ENCODE measurements at places on chromosomes 3 and 15.

DNA sequence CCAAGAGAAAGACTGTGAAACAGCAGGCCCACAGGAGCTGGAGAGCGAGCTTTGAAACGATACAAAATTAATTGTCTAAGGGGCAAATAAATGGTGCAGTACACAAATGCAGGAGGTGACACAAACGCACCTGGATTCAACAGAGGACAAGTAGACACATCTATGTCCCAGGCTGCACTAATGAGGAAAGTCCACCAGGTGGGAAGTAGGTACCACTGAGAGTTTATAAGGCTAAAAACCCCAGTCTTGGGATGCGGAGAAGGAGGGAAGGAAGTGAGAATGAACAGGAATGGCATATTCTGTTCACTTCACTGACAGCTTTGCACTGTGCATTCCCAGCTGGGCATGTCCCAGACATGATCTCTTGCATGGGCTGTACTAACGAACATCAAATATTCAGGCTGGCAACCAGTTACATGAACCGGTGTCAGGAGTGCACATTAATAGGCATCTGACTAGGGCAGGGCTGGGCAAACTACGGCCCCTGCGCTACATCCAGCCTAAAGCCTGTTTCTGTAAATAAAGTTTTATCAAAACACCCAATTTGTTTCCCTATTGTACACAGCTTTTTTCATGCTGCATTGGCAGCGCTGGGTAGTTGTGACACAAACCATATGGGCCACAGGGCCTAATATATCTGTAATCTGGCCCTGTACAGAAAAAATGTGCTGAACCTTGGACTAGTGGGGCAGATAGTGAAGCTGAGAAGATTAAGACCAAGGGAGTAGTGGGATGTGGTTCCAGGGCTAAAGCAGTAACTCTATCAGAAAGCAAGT is 107.0 kb downstream of the IGF2BP2 start:
- no peak for DNase-seq

DNA sequence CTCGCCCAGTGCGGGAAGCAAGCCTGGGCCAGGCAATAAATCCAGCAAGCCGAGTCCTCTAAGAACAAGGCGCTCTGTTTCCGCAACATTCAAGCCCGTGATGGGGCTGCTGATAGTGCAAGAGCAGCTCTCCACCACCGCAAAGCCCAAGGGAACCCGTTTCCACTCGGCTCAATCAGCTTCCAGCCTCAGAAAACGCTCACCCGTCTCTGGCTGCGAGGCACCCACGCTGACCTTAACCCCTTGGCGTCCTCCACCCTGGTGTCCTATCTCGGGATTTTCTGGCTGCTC is 17.8 kb downstream of the SPATA12 start:
- peak; percentile 62 for DNase-seq

DNA sequence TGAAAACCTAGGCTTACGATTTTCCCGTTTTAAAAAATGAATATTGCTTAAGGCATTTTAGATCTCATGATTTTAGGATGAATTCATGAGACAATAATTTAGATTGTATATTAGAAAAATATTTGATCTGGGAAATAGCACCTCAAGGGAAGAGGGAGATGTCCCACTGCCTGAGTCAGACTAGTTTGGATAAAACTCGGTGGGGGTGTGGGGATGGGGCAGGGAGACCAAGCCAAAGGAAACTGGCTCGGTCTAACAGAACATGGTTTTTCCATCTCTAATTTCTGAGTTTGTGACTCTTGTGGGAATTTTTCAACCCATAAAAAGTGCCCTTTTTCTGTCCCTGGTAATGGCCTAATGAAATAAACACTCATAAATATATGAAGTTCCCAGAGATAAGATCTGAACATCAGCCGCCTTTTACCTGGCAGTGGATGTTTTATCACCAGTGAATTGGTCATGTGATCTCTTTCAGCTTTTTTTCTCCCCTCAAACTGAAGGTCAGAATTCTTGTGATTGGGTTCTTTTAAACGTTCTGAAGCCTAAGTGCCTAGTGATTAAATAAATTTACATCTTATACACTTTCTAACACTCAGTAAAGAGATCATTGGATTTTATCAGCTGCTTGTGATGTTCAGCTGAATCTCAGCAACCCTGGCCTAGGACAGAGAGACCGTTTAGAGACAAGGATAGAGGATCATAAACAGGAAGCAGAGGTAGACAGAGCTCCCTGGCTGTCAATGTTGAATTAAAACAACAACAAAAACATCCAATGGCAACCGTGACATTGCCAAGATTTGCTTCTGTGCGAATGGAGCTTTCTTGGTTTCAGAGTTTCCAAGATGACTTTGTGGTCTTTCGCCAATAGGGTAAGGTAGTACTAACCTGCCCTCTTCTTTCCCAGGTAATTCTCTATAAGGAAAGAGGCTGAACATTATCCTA is 1038.2 kb downstream of the MCTP2 start:
- DNase-seq: no peak

- no peak for DNase-seq
Observed at GRCh38 chr3:112500621-112501020, 1.3 kb upstream of the BTLA start.

DNA sequence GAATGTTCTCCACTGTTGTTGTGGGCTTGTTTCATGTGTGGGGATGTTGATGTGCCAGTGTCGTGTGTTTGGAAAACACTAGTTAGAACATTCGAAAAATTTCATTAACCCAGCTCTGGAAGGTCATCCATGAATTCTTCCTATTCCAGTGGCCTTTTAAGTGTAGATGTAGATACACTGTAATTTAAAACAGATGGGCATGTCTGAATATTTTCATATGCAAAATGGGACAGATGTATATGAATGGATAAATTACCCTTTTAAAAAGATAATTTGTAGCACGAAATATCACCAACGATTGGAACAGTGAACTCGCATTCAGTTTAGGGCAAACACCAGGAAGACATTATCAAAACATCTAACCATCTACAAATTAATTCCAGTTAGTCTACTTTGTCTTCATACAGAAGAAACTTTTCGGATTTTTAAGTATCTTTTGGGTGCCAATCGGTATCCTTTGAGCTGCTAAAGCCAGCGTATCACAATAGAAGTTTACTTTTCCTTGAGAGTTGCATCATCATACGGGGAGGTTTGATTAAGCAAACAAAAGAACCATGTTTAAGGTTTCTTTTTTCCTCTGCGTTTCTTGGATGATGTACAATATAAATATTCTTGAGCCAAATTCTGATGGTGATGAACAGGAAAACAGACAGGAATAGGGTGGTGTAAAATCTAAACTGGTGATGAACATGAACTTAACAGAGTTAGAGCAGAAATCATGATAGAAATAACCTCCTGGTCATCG is 528.1 kb downstream of the FOXP1 start:
- DNase-seq: no peak

- DNase-seq: no peak
Observed at GRCh38 chr3:187839422-187839821, 94.2 kb upstream of the BCL6 start.

- no peak for DNase-seq
Observed at GRCh38 chr3:124741027-124741426, 10.8 kb downstream of the UMPS start.

DNA sequence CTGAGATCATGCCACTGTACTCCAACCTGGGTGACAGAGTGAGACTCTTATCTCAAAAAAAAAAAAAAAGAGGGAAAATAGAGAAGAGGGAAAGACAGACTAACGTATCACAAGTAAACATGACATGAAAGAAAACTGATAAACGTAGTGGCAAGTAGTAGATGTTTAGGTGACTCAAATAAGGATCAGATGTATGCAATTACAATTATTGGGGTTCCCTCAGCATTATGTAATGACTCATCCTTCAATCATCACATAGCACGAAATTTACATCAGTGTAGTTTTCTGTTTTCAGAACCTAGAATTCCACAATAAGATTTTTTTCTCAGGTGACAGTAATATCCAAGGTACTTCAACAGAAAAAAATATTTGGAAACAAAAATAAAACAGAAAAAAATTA is 46.6 kb downstream of the DPP8 start:
- no peak for DNase-seq

DNA sequence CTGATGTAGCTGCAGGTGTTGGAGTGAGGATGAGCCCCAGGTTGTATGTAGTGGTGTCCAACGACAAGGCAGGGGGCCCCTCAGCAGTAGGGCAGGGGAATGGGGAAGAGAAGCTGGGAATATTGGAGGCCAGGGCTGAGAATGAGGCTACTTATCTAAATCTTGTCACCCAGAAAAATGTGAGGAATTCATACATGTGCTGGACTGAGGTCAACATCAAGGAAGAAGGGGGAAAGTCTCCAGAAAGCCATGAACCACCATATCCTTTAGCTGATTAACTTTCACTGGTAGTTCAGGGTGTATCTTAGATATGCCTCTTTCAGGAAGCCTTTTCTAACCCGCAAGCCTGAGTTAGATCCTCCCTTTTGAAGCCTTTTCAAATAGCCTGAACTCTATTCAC is 22.6 kb upstream of the FSTL1 start:
- no peak for DNase-seq

GRCh38 chr3:83926291-83926690 is 1032.5 kb upstream of the CADM2 start:
- no peak for DNase-seq

GRCh38 chr3:13111173-13111872 is 38.1 kb upstream of the IQSEC1 start:
- no peak for DNase-seq

DNA sequence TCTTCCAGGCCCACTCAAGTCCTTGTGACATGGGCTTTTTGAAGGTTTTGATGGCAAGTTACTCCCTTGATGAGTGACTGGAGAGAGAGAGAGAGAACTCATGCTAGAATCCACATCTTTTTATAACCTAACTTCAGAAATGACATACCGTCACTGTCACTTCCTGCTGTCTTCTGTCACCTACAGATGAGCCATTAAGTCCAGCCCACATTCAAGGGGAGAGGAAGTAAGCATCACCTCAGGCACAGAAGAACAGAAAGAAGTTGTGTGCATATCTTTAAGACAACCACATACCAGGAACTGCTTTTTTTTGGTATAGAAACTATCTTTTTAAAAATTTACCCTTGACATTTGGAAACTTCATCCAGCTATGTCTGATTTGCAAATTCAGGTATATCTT is 16.6 kb upstream of the TXNRD3 start:
- no peak for DNase-seq

GRCh38 chr3:57370341-57370740 is 77.9 kb upstream of the ASB14 start:
- no peak for DNase-seq

DNA sequence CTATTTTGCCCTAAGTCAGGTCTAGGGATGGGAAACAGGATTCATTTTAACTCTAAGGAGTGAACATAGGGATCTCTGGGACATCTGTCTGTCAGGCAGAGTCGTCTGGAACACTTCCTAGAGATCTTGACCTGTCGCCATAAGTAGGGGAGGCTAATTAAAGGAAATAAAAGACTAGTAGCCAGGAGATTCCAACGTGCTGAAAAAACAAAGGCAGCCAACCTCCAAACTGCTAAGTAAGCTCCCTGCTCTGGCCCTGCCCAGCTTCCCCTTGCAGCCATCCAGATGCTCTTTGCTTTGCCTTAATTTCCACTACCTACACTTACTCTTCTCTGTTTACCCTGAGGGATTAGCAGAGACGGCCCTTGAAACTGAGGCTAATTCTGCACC is 18.4 kb upstream of the TSEN2 start:
- DNase-seq: no peak

DNA sequence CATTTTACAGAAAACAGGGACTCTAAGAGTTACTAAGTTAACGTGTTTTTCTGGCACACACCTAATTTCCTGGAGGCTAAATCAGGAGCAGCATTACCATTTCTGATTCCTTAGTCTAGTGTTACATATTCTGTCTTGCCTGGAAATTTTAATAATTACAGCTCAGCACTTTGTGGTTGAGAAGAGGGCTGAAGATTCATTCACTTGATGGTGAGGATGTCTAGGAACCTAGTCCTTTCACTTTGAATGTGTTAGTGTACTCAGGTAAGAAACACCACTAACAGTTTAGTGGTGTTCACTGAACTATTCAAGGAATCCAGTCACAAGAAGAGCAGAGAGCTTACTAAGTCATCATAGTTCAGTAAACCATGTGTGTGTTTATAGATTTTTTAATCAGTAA is 102.8 kb downstream of the STT3B start:
- DNase-seq: no peak

DNA sequence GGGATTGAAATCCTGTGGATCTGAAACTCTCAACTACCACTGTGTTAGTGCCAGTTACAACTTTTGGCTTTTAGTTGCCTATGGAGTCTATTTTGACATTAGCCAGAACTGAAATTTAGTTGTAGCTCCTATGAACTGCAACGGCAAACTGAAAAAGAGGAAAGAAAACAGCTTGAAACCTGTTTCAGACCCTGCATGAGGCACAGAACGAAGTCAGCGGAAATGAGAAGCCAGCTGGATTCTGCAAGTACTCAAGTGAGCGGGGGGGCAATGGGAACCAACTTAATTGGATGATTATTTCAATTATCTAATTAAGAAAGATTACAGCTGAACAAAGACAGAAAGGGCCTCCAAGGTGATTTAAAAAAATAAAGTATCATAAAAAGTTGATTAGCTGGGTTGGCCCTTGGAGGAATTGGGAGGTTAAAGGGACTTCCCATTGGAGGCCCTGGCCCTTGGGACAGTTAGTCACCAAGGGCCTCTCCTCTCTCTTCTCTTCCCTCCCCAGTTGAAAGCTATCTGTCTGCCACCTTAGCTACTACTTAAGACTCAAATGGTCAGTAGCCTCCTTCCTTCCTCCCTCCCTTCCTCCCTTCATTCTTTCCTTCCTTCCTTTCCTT is 352.1 kb downstream of the SHQ1 start:
- DNase-seq: no peak

GRCh38 chr15:60162968-60163355 is 158.9 kb downstream of the FOXB1 start:
- no peak for DNase-seq

DNA sequence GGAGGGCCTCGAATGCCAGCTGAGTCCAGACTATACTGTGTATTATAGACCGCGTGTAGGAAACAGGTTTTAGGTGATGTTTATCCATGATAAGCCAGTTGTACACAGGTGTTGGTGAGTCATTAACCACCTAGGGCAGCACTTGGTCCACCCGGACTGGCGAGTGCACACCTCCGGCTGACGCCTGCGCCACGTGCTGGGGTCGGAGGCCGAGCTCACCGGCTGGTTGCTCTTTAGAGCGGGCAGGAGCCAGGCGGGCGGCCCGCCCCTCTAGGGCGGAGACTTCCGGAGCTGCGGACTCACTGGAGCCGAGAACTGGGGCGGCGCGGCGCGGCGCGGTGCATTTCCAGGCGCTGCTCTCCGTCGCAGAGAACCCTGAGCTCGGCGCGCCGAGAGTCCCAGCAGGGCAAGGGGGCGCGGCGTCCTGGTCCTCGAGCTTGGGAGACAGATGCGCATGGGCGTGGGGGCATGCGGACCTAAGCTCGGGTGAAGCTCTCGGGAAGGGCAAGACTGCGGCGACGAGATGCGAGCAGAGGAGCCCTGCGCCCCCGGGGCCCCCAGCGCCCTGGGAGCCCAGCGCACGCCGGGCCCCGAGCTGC is at the start of gene ESYT3:
Gene ESYT3, plus strand, starts transcription at position 341 of the 599 bp plus-strand sequence. Its CDS starts 183 bp downstream, at position 524.
- peak; percentile 82 for DNase-seq

- no peak for DNase-seq
Observed at GRCh38 chr3:98772022-98772421, 8.9 kb downstream of the ST3GAL6 start.

DNA sequence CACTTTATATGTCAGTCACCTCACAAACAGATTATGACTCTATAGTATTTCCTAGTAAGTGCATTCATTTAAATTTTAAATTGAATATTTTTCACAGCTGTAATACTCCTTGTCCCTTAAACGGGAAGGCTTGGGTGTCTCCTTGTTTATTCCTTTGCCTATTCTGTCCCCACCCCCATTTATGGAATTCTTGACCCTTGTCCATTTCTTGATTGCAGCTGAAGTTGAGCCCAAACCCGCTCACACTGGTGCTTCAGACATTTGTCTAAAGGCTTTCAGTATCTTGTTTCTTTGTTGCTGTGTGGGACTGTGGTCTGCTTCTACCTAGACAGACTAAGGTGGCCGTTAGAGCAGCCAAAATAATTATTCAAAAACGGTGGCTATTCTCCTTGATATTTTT is 449.7 kb downstream of the FOXP1 start:
- DNase-seq: no peak
